ENCODE measurements at places on chromosomes 4 and X.
A peak's percentile ranks its signal among the peaks of the same experiment; 100 is the strongest.

DNA sequence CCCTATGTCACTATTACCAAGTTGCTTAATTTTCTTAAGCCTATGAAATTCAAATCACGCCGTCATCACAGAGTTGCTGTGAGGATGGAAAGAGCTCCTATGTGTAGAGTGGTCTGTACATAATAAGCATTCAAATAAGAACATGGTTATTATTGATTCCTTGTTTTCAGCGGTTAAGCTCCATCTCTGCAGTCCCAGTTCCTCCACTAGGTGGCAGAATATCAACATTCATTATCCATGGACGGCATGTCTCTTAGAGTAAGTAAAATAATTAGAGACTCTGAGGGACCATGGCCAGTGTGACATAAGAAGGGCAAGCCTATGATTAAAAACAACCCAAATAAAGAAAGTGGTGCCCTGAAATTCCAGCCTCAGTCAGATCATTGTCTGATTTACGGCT lies 132.5 kb upstream of the NHS start:
- DNase-seq: peak; percentile 6

GRCh38 chrX:16491461-16491860 lies 158.5 kb upstream of the S100G start:
- DNase-seq: no peak

- DNase-seq: no peak
These were observed 139.3 kb downstream of the PDE5A start for GRCh38 chr4:119489305-119489704.

- no peak for DNase-seq
These were observed 123.9 kb upstream of the ACSL4 start for GRCh38 chrX:109856974-109857373.

DNA sequence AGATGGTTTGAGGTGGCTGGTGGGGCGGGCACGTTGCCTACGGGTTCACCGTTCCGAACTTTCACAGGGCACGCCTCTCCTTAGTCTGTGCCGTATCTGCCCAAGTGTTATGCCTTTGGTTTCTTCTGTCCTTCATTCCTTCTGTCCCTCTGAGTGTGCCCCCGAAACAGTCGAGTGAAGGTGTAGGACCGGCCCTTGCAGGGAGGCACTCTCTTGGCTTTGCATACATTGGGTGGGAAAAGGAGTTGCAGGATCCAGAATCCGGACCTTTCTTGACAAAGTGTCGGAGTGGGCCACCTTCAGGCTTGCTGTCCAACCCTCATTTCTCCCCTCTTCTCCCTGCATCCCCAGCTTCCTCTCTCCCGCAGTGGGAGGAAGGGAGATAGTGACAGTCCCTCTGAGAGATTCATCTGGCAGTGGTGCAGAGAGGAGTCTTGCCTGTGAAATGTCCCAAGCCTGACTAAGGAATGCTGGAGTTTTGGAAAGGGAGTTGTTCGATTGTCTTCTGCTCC lies 569 bp downstream of the ARFIP1 start:
- DNase-seq: no peak

DNA sequence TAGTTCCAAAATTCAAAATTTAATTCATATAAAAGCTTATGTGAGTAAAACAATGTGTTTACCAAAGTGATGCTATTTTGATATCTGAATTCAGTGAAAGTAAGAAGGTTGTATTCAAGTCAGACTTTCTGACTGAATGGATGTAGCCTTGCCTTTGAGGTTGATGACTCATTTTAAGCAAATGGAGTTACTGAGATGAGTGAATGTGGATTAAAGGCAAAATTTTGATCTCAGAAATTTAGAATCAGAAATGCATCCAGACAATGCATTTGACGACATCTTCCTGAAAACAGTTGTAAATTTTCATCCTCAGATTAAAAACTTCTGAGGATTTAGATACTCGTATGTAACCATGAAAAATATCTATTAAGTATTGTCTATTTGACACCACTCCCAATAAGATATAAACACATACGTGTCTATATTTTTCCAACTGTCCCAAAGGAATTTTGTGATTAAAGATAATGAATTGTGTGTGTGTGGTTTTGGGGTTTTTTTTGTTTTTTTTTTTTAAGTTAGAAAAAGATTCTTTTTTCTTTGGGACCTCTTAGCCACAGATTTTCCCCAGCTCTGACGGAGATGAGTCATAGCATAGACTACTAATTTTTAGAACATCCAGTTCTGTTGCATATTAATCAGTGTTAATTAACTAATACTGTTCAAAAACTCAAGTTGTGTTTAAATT lies 34.4 kb downstream of the NFKB1 start:
- no peak for DNase-seq

- DNase-seq: no peak
These were observed 224.6 kb downstream of the FBXO8 start for GRCh38 chr4:174058846-174059245.

GRCh38 chr4:53174823-53175222 lies 191.0 kb downstream of the SCFD2 start:
- no peak for DNase-seq

DNA sequence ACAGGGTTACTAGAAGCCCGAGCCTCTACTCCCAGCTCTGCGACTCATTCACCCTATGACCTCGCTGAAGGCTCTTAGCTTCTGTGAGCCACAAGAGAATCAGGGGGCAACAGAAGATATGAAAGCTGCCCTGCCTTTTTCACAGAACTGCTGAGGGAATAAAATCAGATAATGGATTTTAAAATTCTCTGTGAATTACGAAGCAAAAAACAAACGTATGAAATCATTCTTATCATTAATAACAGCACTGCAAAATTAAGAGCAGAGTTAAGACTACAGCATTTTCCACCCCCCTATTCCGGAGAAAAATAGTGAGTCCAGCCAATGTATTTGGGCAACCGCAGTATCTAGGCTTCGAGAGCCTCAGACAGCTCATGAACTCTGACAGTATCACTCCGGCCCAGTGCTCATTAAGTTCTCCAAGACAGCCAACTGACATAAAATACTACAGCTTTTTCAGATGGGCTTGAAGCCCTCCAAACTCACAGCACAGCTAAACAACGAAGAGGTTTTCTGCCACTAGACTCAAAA lies 33.4 kb downstream of the AFAP1 start:
- no peak for DNase-seq

DNA sequence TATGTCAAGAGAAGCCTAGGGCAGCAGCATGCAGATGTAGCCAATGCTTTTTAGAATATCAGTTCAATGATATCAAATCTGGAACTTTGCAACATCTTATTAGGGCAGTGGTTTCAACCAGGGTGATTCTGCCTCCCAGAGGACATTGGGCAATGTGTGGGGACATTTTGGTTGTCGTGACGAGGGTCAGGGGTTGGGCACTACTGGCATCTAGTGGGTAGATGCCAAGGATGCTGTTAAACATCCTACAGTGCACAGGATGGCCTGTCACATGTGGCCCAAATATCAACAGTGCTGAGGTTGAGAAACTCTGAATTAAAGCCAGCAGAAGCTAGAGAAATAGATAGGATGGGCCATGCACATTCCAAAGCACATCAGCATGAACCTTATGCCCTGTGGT lies 152.3 kb downstream of the AMELX start:
- no peak for DNase-seq

DNA sequence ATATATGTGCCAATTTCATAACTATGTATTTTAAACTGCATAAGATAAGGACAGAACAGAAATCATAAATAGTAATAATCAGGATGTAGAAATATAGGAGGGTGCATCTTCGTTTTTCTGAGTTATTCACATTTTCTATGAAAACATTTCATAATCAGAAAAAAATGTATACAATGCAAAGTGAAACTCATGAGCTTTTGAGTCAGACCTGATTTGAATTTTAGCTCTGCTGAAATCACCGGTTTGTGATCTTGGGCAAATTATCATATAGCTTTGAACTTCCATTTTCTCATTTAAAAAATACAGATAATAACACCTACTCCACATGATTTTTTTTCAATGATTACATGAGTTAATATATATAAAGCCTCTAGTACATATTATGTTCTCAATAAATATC lies 106.9 kb downstream of the KDR start:
- DNase-seq: no peak

- no peak for DNase-seq
These were observed 57.0 kb upstream of the SORBS2 start for GRCh38 chr4:185868983-185869382.

All from urinary bladder (tissue), 4 donors.